ENCODE measurements at places on chromosomes 5 and 9.
A peak's percentile ranks its signal among the peaks of the same experiment; 100 is the strongest.

- peak; percentile 46 for DNase-seq
Observed at GRCh38 chr5:4862500-4862899, 277.6 kb upstream of the ADAMTS16 start.

- DNase-seq = no peak
Observed at GRCh38 chr5:62190173-62190572, 115.8 kb upstream of the KIF2A start.

DNA sequence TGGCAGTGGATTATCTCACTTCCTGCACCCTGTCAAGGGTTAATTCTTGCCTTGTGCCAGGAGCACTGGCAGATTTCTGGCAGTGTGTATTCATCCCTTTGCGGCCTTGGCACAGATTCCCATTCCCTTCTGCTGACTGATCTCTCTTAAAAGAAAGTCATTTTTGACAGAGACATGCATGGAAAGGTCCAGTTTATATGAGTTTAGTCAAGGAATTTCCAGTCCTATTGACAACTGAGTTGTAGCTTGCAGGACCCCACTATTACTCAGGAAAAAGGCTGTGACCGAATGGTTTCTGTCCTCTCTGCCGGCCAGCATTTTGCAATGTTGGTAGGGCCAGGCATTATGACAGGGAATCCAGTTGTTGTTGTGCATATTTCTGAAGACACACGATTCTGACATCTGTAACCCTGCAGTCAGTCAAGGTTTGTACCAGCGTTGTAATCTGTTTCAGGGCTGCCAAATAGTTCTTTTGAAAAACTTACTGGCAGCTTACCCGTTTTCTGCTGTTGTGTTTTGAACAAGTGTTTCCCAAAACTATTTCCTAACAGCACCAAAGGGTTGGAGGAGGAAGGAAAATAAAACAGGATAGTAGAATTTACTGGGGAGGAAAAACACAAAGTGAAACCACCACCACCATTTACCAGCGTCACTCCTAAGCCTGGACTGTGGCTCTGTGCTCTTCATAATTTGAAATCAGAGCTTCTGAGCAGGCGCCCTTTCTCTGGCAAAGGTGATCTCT, 243.4 kb upstream of the KLF4 start:
- DNase-seq = peak; percentile 74

GRCh38 chr9:126144603-126145456, 181.8 kb upstream of the MVB12B start:
- DNase-seq = no peak

GRCh38 chr5:95734187-95734586, 3.1 kb downstream of the RHOBTB3 start:
- no peak for DNase-seq

All from fibroblast of skin of back (primary cell).